Neural progenitor cell (in vitro differentiated cells): ENCODE measurements at places on chromosomes 13 and 19.
A peak's percentile ranks its signal among the peaks of the same experiment; 100 is the strongest.

GRCh38 chr19:18865973-18866799 is 29.8 kb downstream of the CERS1 start:
- peak; percentile 85 for DNase-seq

DNA sequence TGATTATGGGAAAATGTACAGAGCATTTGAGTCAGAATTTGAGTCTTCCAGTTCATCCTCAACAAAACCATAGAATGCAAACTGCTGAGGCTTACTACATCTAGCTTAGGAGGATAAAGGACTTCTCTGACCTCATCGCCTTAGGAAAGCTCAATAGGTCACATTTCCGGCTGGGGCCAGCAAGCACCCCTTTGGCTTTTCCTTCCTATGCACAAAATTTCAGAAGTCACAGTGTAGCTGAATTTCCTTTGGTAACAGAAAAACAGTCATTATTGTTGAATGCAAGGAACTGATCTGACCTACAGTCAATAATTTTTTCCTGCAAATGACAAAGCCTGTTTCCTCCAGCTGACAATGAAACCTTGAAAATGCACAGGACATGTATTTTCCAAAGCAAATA is 32.8 kb upstream of the LRCH1 start:
- no peak for DNase-seq

- peak; percentile 16 for DNase-seq
Observed at GRCh38 chr13:38417727-38418126, 68.1 kb downstream of the UFM1 start.

GRCh38 chr19:22052644-22053013 is 345 bp downstream of the ZNF257 start:
- no peak for DNase-seq

DNA sequence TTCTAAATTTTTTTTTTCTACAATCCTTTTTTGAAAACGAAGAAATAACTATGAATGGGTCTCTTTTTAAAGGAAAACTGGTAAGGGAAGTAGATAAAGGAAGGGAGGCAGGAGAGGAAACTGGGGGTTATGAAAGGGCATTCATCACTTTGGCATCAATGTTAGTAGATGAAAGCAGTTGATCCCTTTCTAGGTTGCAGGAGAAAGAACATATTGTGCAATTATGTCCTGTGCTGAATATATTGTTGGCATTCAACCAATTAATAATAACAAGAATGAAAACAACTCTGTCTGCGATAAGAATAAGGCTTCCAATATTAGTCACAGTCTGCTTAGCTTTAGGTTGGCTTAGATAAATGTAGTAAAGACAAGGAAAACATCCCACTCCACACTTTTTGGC is 796.8 kb upstream of the KLHL1 start:
- DNase-seq = no peak

DNA sequence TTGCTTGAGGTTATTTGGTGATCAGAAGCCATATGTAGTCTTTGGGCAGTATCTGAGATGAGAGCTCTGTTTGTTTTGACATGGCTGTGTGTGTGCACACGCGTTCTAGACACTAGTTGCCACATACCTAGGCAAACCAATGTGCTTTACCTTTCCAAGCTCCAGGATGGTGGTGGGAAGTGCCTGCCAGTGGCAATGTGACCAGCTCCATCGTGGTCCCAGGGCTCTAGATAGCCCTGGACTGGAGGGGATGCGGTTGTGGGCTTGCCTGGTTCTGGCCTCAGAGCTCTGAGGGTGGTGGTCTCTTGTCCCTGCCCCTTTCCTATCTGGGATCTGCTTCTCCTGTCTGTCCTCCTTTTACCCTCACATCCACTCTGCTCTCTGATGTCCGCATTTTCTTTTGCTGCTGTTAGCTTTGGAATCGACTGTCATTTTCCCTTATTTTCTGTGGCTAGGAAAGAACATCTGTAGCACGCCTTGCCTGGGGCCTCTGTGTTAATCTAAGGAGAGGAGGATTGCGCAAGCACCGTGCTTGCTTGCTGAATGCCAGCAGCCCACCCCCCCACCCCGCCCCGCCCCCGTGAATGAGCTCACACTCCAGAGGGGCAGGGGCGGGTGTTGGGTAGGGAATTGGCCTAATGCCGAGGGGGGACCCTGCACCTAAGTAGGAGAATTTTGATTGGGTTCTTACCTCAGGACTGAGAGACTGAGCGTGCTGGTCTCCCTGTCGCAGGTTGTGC is 89.5 kb downstream of the ARHGEF7 start:
- peak; percentile 63 for DNase-seq

DNA sequence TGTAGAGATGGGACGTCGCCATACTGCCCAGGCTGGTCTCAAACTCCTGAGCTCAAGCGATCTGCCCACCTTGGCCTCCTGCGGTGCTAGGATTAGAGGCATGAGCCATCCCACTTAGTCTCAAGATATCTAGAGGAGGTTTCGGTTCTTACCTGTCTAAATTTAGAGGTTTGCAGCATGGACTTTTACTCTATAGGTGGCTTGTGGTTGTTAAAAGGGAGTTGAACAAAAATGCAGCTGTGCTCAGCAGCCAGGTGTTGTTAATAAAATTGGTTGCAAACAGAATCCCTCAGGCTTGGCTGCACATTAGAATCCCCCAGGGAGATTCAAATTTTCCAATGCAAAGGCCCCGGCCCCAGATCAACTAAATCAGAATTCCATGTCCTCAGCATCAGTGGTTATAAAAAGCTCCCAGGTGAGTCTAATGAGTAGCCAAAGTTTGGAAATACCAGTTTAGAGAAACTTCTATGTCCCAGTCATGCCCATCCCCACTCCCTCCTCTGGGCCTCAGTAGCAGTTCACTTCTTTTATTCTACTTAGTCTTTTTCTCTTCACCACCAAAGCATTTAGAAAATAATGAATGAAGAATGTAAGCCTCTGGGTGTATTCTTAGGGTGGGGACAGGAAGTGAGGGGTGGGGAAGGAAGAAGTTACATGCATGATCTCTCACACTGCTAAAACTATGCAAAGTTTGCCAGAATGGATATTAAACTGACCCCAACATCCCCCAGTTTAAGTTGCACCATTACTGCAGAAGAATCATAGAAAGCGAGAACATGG is 471.0 kb downstream of the COG6 start:
- no peak for DNase-seq

DNA sequence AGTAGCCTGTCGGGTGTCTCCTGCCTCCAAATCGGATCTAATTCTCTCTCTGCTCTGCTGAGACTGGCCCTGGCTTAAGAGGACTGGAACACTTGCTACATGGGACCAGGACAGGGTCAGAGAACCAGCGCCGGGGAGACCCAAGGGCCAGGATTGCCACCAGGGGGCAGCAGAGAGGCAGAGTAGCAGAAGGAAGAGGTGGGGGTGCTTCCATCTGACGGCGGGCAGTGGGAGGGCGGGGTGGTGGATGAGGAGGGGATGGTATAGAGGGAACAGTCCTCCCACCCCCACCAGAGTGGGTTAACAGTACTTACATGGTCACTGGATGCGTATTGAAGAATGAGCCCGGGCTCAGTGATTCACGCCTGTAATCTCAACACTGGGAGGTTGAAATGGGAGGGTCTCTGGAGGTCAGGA is 11.9 kb downstream of the SELENOW start:
- DNase-seq = peak; percentile 96

- peak; percentile 34 for DNase-seq
Observed at GRCh38 chr19:48844472-48844871, 8.2 kb upstream of the HSD17B14 start.

DNA sequence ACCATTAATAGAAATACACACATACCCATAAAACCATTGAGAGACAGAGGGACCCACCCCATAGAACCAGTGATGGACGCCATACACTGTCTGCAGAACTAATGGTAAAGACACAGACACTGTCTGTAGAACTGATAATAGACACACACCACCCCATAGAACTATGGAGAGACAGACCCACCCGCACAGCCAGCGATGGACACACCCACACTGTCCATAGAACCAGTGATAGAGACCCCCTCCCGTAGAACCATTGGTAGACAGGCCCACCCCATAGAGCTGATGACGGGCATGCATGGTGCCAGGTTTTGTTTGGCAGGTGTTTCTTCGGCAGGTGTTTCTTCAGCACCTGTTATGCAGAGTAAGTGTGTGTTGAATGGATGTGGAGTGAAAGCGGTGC is 88.3 kb upstream of the TEX29 start:
- no peak for DNase-seq

DNA sequence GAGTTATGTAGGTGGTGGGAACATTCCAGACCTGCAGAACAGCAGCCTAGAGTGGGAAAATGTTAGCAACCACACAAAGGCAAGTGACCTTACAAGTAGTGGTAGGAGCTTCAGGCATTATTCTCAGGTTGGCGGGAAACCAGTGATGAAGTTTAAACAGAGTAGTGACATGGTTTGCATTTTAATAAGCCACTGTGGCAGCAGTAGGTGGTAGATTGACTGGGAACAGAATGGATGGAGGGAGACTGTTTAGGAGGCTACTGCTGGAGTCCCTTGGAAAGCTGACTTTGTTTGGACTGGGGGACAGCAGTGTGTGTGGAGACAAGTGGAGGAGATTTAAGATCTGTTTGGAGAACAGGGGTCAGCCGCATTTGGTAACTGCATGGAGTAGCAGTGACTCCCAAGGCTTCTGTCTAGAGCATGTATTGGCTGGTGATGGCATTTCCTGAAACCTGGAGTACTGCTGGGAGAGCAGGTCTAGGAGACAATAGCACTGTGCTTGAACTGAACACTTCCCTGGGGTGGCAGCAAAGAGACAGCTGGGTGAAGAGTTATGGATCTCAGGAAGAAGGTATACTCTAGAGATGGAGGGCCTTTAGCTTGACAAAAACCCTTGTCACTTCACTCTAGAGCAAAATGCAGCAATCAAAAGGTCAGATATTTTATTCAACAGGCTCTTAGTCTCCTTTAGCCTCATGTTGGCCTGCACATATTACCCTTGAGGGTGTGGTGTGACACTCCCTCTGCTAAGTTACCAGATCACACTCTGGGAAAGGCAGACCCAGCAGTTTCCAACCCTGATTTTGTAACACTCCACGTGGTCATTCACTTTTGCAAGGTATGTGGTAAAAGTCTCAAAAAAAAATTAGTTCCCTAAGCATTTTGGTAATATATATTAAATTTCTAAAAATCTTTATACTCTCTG is 70.3 kb downstream of the DHRS12 start:
- DNase-seq = no peak

DNA sequence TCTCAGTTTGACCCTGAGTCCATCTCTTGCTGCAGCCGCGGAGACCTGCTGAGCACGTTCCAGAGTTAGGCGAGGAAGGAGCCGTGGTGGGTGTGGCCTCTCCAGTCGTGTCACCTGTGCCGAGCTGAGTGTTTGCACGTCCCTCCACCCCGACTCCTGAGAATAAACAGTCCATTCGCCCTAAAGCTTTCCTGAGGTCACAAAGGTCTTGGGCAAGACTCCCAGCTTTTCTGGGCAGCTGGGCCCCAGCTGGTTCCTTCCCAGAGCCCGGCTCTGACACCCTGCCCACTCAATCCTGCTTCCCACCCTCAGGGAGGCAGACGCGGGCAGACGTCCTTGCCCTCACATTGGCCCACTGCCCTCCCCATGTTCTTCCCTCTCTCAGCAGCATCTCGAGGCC is 142.2 kb downstream of the KCTD15 start:
- no peak for DNase-seq

DNA sequence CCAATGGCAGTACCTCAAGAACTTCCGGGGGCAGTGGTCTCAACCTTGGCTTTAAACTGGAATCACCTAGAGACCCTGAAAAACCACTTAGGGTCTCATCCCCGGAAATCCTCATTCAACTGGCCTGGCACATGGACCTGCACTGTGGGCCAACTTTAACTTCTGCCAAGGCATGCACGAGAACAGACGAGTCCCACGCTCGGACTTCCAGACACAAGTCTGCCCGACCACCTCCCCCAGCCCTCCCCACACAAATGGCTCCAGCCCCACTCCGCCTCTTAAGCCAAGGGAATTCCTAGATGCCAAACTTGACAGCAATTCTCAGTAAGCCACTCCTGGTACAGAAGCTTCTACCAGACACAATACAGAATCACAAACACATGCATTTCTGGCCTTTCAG is 114.0 kb downstream of the STK24 start:
- no peak for DNase-seq

- DNase-seq = no peak
Observed at GRCh38 chr13:40982772-40983171, 36.3 kb downstream of the ELF1 start.

DNA sequence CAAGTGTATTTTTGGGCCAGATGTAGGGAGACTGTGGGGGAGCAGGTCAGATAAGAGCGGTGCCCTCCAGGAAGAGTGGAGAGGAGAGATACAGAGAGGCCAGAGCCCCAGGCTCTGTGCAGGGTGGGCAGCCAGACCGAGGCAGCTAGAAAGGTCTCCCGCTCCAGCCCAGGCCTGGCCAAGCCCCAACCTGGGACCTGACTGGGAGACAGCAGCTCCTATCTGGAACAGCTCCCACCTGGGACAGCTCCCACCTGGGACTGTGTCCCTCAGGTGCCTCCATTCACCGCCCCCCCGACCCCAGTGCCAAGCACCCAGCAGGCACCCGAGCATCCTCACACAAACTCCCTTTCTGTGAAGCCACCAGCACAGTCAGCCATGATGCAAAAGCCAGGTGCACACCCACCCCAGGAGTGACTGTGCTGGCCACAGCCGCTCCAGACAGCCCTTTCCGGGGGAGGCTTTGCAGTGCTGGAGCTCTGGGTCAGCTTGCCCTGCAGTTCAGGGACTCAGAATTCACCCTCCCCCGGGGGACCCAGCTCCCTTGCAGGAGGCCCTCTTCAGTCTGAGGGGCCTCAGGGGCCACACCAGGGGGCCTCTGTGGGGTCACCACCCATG is 2.1 kb upstream of the GRTP1 start:
- no peak for DNase-seq

DNA sequence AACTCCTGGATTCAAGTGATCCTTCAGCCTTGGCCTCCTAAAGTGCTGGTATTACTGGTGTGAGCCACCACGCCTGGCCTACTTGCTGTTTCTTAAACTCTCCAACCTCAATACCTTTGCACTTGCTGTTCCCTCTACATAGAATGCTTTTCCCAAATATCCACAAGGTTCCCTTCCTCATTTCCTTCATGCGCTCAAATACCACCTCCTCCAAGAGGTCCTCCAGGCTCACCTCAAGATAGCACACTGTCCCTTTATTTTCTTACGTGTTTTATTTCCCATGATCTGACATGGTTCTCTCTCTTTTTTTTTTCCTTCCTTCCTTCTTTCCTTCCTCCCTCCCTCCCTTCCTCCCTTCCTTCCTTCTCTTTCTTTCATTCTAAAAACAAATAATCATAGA is 13.5 kb downstream of the RDH8 start:
- no peak for DNase-seq

- no peak for DNase-seq
Observed at GRCh38 chr13:108352599-108352998, 83.1 kb downstream of the TNFSF13B start.
